ENCODE measurements at places on chromosomes 16 and 17.

DNA sequence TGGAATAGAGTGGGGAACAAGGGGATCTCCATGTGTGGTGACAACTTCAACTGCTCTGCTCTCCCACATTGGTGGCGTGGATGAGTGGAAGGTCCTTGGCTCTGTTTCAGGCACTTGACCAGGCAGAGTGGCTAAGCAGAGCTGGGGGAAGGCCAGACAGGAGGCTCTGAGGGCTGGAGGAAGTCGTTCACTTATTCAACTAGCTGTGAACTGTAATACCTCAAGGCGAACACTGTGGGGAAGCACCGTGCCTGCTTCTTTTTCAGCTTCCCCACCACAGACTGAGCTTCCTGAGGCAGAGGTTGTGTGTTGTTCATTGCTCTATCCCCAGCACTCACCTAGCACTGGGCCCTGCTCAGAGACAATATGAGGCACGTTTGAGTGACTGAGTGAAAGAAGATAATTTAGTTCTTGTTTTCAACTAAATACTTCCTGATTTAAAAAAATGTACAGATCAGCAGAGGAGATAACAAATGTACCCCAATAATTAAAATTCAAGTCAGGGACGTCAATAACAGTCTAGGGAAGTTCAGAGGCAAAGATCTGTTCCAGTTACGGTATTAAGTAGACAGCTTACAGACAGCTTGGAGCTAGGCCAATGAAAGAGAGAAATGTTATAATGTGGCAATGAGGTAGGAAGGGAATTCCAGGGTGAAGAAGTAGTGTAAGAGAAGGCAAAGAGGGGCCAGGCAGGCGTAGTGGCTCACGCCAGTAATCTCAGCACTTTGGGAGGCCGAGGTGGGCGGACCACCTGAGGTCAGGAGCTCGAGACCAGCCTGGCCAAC, 34.7 kb downstream of the MYO18A start:
- no peak for DNase-seq

DNA sequence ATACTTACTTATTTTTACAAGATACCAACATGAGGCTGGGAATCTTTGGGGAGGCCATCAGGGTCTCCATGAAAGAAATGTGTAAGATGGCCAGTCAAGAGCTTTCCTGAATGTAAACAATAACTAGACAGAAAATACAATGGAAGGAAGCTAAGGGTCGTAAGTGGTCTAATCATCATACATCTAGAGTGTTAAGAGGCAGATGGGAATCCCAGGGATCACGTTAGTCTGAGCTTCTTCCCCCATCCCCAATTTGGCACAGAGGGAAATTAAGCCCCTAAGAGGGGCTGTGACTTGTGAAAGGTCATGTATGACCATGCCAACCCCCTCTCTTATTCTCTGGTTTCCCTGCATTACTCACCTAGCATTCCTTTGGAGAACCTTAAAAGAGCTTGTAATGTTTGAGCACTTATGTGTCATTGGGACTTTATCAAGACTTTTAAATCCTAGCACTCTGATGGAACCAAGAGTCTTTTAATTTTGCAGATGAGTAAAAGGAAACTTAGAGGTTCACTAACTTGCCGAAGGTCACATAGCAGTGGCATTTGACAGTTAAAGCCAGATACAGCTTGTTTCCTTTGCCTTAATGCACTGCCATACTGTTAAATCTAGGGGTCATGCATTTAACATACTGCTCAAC, 46.1 kb downstream of the DCUN1D3 start:
- DNase-seq, result no peak

- no peak for DNase-seq
Measured at GRCh38 chr17:1563786-1564613, 1.4 kb upstream of the PITPNA start.

DNA sequence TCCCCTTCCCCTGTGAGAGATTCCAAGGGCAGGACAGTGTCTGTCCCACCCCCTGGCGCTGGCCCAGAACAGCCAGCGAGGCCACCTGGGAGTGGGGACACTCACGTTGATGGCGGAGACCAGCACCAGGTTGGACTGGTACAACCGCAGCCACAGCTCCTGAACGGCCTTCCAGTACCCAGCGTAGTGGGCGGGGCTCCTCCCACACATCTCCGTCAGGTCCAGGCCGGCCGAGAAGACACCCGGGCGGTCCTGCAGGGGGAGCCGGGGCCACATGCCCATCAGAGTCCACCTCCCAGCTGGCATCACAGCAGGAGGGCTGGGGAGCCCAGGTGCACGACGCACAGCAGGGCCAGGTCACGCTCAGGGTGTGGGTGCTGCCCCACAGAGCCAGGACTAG, 7.1 kb downstream of the ECI1 start:
- DNase-seq, result no peak

DNA sequence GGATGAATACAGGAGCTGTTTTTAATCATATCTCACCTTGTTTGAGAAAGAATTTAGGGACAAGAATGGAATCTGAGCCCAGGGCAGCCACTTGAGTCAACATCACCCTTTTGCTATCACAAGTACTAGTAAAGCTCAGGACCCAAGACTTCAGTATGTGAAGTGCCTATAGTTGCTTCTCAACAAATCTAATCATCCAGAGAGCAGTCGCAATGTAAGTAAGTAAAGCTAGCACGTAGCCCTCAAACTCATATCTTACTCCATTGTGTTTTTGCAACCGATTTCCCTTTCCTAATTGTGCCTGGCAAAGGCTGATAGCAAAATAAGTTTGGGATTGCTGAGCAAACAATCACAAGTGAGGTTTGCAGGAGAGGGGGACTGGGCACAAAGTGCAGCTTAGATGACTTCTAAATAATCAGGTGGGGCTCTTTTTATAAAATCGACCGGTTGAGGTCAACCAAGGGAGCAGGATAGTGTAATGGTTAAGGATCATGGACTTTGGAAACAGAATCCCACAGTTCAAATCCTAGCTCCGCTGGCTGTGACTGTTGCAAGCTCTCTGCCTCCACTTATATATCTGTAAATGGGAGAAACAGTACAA, 13.0 kb downstream of the TOB1 start:
- DNase-seq, result no peak

GRCh38 chr17:41793784-41794539, 7.5 kb upstream of the JUP start:
- DNase-seq, result no peak

GRCh38 chr17:45646288-45646988, 137.7 kb upstream of the CRHR1 start:
- no peak for DNase-seq

DNA sequence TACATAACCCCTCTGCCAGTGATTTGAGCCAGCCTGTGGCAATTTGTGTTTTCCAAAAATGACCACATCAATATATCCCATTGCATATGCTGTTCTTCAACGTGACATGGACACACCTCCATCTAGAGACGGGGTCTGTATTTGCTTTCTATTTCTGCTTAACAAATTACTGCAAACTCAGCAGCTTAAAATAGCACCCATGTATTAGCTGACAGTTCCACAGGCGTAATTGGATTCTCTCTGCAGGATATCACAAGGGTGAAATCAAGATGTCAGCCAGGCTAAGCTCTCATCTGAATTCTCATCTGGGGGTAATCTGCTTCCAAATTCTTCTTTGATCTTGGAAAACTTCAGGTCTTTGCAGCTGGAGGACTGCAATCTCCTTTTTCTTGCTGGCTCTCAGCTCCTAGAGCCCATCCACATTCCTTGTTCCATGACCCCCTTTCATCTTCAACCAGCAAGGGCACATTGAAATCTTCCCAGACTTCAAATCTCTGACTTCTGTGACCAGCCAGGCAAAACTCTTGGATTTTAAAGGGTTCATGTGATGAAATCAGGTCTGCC, 8.2 kb downstream of the KRT9 start:
- DNase-seq, result no peak

DNA sequence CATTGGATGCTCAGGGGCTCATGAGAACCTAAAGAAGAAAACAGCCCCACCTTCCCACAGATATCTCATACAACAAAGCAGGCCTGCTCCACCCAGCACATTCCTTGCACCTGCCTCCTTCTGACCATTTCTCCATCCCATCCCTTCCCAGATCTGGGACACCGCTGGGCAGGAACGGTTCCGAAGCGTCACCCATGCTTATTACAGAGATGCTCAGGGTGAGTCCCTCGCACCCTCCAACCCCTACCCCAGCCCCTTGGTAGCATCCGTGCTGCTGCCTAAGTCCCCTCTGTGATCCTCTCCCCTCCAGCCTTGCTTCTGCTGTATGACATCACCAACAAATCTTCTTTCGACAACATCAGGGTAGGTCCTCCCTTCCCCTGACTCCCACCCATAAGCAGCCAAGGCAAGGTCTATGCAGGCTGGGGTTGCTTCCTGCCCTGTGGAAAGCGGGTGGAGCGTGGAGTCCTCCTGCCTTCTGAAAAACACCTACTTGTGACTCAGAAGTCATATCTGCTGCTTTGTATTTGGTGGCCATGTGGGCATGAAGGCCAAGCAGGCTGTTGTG, 5.4 kb upstream of the NHERF1 start:
- DNase-seq, result no peak

- DNase-seq, result no peak
Measured at GRCh38 chr16:31185339-31185738, 5.4 kb downstream of the FUS start.

DNA sequence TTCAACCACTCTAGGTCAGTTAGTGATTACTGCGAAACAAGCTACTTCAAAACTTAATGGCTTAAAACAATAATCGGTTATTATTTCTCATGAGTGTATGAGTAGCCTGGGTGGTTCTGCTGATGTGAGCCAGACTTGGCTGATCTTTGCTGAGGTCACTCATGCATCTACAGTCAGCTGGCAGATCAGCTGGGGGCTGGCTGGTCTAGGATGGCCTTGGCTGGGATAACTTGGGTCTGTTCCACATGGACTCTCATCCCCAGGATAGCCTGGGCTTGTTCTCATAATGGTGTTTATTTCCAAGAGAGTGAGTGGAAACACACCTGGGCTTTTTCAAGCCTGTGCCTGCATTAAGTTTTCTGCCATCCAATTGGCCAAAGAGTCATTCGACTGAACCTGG, 13.0 kb downstream of the CCDC182 start:
- DNase-seq, result no peak

DNA sequence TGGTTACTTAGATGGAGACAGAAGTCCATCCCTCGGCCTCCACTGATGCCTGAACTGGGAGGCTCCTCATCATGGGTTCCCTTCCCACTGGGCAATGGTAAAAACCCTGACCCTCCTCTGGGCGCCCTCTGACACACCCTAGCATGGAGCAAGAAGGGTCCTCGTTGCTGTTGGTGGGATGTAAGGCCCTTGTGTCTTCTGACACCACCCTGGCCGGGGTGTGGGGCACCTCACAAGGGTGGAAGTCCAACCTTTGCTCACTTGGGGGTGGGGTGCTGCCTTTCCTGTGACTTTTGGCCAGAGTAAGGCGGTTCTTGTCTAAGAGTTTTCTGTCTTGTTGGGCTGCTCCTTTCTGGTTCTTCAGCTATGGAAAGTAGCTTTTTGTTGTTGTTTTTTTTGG, 28.7 kb downstream of the MPRIP start:
- DNase-seq, result no peak

DNA sequence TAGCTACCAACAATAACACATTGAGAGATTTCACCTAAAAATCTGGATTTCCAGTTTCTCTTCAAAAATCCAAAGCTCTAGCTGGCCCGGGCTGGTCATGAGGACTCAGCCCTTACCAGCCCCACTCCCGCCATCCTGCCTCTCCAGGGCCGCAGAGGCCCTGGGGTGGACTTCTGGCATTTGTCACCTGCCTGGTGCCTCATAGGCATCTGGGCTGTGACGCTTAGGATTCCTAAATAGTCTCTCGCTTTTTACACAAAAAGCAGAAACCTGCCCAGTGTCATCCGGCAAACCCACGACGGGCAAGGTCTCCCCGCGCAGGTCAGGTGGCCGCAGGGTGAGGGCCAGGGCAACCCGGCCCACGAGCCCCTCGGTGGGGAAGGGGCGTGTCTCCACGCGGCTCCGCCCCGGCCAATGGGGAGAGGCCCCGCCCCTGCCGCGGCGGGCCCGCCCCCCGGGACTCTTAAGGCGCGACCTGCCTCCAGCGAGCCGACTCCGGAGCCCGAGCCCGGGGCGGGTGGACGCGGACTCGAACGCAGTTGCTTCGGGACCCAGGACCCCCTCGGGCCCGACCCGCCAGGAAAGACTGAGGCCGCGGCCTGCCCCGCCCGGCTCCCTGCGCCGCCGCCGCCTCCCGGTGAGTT, at the start of gene VASN:
TSS of gene VASN (plus strand) at position 492 of the 644 bp plus-strand sequence. CDS start 9,030 bp downstream, outside the sequence.
- DNase-seq, result peak; percentile 43

DNA sequence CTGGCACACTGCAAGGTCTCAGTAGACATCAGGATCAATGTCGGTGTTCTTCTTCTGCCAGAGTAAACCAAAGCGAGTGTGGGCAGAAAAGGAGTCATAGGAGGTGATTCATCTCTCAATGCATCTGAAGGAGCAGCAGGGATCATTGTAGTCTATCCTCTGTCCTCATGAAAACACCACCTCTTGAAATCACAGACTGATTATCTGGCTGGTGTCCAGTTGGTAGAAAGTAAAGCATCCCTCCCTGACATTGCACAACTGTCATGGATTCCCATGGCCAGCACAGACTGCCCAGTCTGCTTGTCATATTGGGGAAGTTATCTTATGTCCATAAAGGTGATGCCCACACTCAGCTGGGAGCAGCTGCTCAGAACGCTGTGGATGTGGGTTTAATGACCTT, 74.1 kb downstream of the ABCC12 start:
- no peak for DNase-seq

DNA sequence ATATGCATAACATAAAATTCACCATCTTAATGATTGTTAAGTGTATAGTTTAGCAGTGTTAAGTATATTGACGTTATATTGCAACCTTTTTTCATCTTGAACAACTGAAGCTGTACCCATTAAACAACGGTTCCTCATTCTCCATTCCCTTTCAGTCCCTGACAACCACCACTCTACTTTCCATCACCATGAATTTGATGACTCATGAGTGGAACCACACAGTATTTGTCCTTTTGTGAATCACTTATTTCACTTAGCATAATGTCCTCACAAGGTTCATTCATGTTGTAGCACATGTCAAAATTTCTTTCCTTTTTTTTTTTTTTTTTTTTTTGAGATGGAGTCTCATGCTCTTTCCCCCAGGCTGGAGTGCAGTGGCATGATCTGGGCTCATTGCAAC, 46.0 kb downstream of the HOXB1 start:
- DNase-seq, result no peak

- DNase-seq, result no peak
Measured at GRCh38 chr16:12132290-12132689, 155.8 kb downstream of the SNX29 start.

GRCh38 chr16:86751076-86752030, 173.0 kb downstream of the FOXL1 start:
- no peak for DNase-seq

- DNase-seq, result no peak
Measured at GRCh38 chr17:11332706-11333105, 91.7 kb downstream of the SHISA6 start.

GRCh38 chr16:16828913-16829398, 450.0 kb downstream of the NPIPA7 start:
- DNase-seq, result no peak

GRCh38 chr17:42485680-42486079, 27.0 kb downstream of the ATP6V0A1 start:
- no peak for DNase-seq

GRCh38 chr16:46627746-46628145, 6.6 kb upstream of the SHCBP1 start:
- DNase-seq, result no peak

Data from stimulated activated CD8-positive, alpha-beta memory T cell treated with anti-CD3 and anti-CD28 coated beads, Interleukin-15, amount 100 ng/mL, for 4 hours (primary cell).